ENCODE measurements at places on chromosomes 1 and 21.

- no peak for DNase-seq
These were observed 140.5 kb downstream of the IFI44 start for GRCh38 chr1:78790174-78790573.

GRCh38 chr1:232922485-232922884 lies 27.9 kb upstream of the NTPCR start:
- DNase-seq = no peak

DNA sequence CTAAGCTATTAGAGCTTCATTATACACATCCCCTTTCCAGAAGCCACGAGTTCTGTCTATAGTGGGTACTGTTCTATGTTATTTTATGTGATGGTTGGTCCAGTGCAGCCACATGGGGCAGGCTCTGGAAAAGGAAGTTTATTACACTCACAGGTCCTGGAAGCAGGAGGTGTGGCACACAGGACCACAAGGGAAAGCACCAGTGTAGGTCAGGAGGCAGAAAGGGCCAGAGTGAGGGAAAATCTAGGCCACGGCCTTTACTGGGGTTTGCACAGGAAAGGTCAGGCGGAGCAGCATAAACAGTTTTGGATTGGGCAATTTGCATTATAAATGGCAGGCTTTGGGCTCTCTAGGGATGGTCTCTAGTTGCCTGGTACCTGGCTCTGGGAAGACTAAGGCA lies 21.8 kb upstream of the CNIH3 start:
- DNase-seq = no peak

DNA sequence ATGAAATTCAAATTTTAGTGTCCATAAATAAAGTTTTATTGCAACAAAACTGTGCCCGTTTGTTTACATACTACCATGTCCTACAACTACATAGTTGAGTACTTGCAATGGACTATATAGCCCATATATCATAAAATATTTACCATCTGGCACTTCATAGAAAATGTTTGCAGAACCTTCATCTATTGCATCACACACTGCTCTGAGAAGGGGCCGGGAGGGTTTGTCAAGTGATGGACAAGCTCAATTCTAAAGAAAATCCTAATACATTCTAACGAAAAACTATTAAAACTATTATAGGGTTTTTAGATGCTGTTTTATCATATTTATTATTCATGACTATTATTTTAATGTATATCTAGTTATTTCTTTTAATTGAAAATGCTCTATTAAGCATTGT lies 35.9 kb downstream of the RGSL1 start:
- DNase-seq = no peak

- DNase-seq = no peak
These were observed 42.1 kb upstream of the MPZL1 start for GRCh38 chr1:167679714-167680113.

- DNase-seq = no peak
These were observed 95.5 kb upstream of the MARK1 start for GRCh38 chr1:220432408-220432807.

DNA sequence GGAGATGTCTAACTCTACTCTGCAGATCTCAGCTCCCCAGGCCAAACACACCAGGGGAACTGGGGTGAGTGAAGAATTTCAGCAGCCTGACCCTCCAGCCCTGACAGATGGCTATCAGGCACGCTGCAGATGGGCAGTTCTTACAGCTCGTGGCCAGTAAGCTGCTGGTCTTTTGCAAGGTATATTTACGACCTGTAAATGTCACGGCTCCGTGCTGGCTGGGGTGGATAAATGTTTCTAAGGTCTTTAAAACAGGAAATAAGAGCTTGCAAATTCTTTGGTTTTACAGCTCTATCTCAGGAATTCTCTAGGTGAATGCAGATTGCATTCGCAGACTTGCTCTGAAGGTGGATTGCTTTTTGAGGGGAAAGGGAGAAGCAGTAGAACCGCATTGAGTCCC lies 10.1 kb downstream of the DOP1B start:
- no peak for DNase-seq

DNA sequence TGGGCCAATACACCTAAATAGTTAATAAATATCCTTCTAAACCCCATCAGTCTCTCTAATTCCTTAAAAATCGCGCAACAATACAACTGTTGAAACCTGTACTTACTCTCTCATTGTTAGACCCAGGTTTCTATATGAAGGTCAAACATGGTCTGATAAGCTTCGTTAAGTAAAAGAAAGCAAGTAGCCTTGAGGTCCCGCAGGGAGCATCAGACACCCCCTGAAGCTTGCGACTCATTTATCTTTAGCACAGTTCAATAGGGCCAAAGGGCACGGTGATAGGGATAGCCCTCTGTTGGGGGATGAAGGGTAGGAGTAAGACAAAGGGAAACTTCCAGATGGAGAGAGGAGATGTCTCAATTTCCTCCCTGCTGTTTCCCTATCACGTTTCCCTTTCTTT lies 27.3 kb upstream of the THEM4 start:
- DNase-seq = no peak

- DNase-seq = no peak
These were observed 30.6 kb downstream of the ZC3H11B start for GRCh38 chr1:219582296-219582695.

- no peak for DNase-seq
These were observed 224.7 kb upstream of the FAM78B start for GRCh38 chr1:166391279-166392066.

DNA sequence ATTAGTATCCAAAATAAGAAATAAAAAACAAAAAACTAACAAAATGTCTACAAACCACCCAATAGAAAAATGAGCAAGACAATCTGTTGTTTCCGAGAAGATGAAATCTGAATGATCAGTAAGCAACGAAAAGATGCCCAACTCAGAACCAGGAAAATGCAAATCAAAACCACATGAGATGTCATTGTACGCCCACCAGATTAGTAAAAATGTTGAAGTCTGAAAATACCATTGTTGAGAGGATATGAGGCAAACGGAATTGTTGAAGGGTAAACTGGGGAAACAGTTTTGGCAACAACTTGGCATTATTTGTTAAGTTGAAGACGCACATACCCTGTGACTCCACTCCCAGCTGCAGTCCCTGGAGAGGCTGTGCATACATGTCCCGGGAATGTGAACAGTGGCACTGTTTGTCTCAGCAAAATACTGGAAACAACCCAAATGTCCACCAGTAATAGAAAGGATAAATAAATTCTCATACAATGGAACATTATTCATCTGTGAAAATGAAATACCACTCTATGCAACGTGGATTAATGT lies 10.6 kb downstream of the ZBTB17 start:
- DNase-seq = peak; percentile 41

Measured in activated CD4-positive, alpha-beta T cell treated with anti-CD3 and anti-CD28 coated beads, Interleukin-2, amount 50 U/mL, for 24 hours (primary cell).